ENCODE measurements at places on chromosomes 4 and X. TPM values are rescaled to one million over a fixed set of nuclear protein-coding genes. Genes with fewer than 3 reads are reported as not detected.

Gene AKAP17A
- total RNA-seq: 20.8 TPM

Gene TCEAL5
- 0.46 TPM for total RNA-seq

DNA sequence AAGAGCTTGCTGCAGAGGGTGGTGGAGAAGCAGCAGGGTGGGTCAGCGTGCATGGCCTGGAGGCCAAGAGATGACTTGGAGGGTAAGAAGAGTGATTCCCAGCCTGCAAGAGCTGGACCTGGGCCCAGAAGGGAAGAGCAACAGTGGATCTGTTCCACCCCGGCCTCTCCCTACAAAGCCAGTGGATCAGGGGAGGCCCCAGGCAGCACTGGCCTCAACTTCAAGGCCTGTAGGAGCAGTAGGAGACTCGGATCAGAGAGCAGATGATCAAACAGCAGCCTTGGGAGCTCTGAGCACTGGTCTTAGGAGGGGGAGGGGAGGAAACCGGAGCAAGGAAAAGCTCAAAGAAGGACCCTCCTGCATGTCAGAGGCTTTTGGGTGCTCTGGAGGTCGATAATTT is 7.6 kb downstream of the L1CAM start:
- DNase-seq: no peak

Gene HMX1
- total RNA-seq: not detected

Data from posterior vena cava (tissue), 2 donors.